Frontal cortex (tissue), 4 donors: ENCODE measurements at places on chromosomes 5 and 9. TPM values are rescaled to one million over a fixed set of nuclear protein-coding genes. Genes with fewer than 3 reads are reported as not detected.

Gene CAVIN4
- 14.7 TPM for total RNA-seq

Gene GGTA1
- total RNA-seq = 2.4 TPM

Gene HK3
- 0.41 TPM for total RNA-seq

Gene TAF11L12
- not detected for total RNA-seq

Gene MEGF9
- 59.5 TPM for total RNA-seq

Gene SPAAR
- 0.41 TPM for total RNA-seq

Gene QRFP
- under 0.01 TPM for total RNA-seq

Gene PRRT1B
- not detected for total RNA-seq

Gene LSM11
- total RNA-seq = 90.1 TPM

Gene SPINK13
- not detected for total RNA-seq

Gene SPATA31D4
- total RNA-seq = not detected

Gene FAM221B
- total RNA-seq = not detected

Gene LEAP2
- 1.2 TPM for total RNA-seq

Gene GPR151
- total RNA-seq = 0.41 TPM

Gene GARIN3
- total RNA-seq = not detected

Gene PPP2R2B
- total RNA-seq = 136 TPM

Gene FOXD4L4
- total RNA-seq = 0.41 TPM

Gene SH3TC2
- total RNA-seq = 0.41 TPM

Gene ANKRD33B
- 1.6 TPM for total RNA-seq

Gene PCDHGA7
- total RNA-seq = 4.9 TPM

Gene FGF1
- 2.9 TPM for total RNA-seq

Gene DMRTA1
- total RNA-seq = 0.41 TPM

Gene LHFPL2
- total RNA-seq = 23.2 TPM

Gene IL9
- total RNA-seq = not detected

Gene PHF24
- total RNA-seq = 19.2 TPM

Gene PLAC8L1
- total RNA-seq = 0.82 TPM

Gene BRINP1
- total RNA-seq = 48.5 TPM

Gene GFI1B
- total RNA-seq = 0.41 TPM

Gene DIPK1B
- 26.9 TPM for total RNA-seq

Gene SEMA4D
- total RNA-seq = 7.7 TPM

Gene ADAMTSL1
- total RNA-seq = 11.4 TPM

Gene OLFML2A
- 1.6 TPM for total RNA-seq

Gene TOMM5
- 75.0 TPM for total RNA-seq

Gene KCNIP1
- total RNA-seq = 15.5 TPM

Gene CBY3
- not detected for total RNA-seq

Gene PNPLA7
- 0.82 TPM for total RNA-seq

Gene ARHGAP26
- 7.3 TPM for total RNA-seq

Gene PCDHGB6
- 9.8 TPM for total RNA-seq

Gene RACK1
- total RNA-seq = 3,351 TPM

Gene DNM1
- total RNA-seq = 73.8 TPM

Gene MCCC2
- total RNA-seq = 12.2 TPM

Gene ZNF879
- total RNA-seq = 16.7 TPM

Gene COL27A1
- 0.41 TPM for total RNA-seq

Gene DHFR
- total RNA-seq = 20.4 TPM

Gene NMUR2
- total RNA-seq = not detected

Gene CYSTM1
- total RNA-seq = 4.1 TPM

Gene SLC25A2
- not detected for total RNA-seq

Gene TRMT10B
- total RNA-seq = 3.7 TPM

Gene PDZD2
- total RNA-seq = 14.7 TPM

Gene VLDLR
- total RNA-seq = 49.7 TPM

Gene RNF208
- total RNA-seq = 0.82 TPM

Gene HSPB3
- total RNA-seq = 6.9 TPM

Gene PPP3R2
- 0.41 TPM for total RNA-seq

Gene IFNA10
- total RNA-seq = not detected

Gene IL7R
- total RNA-seq = 0.41 TPM

Gene DND1
- total RNA-seq = 0.82 TPM
